Vagina (tissue), 2 donors: ENCODE measurements at places on chromosomes 4 and X.

DNA sequence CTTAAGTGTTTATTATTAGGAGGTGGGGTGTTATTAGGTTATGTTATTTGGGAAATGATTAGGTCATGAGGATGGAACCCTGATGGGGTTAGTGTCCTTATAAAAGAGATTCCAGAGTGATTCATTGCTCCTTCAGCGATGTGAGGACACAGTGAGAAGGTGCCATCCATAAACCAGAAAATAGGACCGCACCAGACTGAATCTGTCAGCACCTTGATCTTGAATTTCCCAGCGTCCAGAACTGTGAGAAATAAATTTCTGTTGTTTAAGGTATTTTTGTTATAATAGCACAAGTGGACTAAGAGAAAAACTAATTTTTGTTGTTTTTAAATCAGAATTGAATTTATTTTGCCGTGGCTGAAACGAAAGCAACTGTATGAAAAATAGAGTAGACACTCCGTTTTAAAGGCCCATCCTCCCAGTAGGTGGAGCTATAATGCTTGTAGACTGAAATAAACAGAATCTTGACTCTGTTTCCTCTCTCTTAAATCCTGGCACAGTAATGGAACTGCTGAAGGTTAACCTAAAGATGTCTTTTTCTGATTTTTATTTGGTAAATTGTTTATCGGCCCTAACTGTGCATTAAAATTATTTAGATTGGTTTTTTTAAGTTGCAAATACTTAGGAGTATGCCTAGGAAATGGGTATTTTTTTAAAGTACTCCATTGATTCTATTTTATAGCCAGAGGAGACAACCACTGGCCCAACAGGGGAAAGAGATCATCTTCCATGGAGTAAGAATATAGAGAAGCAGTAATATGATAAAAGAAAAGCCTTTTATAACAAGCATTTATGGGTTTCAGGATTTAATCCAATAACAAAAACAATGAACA lies 133.2 kb upstream of the ADAMTS3 start:
- no peak for DNase-seq

- no peak for DNase-seq
Measured at GRCh38 chr4:95363966-95364365, 184.8 kb downstream of the UNC5C start.

- no peak for DNase-seq
Measured at GRCh38 chr4:37816006-37816405, 10.5 kb upstream of the PGM2 start.

GRCh38 chr4:8355864-8356565 lies 84.5 kb downstream of the ACOX3 start:
- no peak for DNase-seq

- DNase-seq = no peak
Measured at GRCh38 chrX:124690495-124690894, 344.1 kb downstream of the SH2D1A start.

DNA sequence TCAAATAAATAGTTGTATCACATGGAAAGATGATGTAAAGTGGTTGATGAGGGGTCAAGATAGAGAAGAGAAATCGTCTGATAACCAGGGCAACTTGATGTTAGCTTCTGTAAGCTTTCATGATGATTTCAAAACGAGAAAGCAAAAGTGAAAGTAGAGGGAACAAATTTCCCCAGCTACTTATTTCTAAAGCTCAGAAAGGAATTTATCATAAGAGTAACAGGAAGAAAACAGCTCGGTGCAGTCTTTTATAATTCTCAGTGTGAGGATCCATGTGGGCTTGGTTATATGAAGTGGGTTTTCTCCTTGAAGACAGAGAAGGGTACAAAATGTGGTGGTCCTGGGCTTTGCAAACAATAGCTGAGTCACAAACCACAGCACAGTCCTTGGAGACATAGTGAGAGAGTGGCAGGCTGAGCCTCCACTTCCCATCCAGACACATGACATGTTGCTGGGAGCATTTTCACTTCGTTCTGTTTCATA lies 32.1 kb upstream of the GLRA2 start:
- DNase-seq = no peak

DNA sequence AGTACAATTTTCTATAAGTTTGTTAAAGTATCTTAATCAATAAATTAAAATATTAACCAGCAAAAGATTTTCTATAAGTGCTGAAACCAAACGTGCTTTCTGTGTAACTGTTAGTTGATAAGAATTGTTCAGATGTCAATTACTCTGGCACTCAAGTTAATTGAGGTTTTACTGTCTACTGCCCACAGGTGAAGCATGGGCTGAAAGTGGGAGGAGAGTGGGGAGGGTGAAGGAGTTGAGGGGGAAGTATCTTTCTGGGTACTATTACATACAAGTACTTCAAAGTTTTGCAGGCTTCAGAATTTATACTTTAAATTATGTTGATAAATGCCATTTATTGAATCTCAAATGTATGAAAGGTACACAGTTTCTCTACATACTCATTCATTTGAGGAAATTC lies 19.1 kb upstream of the CXCL3 start:
- no peak for DNase-seq

GRCh38 chr4:16125571-16126445 lies 42.0 kb upstream of the PROM1 start:
- no peak for DNase-seq
